Fibroblast of lung (primary cell): ENCODE measurements at places on chromosomes 5 and 9. TPM values are rescaled to one million over a fixed set of nuclear protein-coding genes. Genes with fewer than 3 reads are reported as not detected.

DNAI1 gene
- total RNA-seq, result not detected in 2 replicates

ZNF883 gene
- total RNA-seq, result 6.2 and 9.7 TPM in 2 replicates

WDR31 gene
- 3.1 and 4.0 TPM in 2 replicates for total RNA-seq

PLPPR1 gene
- total RNA-seq, result not detected in 2 replicates

TICAM2 gene
- total RNA-seq, result 4.1 and 8.8 TPM in 2 replicates

FREM1 gene
- under 0.01 TPM in 2 replicates for total RNA-seq

NUDT12 gene
- 9.8 and 15.4 TPM in 2 replicates for total RNA-seq

SPINK14 gene
- total RNA-seq, result not detected in 2 replicates

MRPS2 gene
- total RNA-seq, result 10.4 and 11.6 TPM in 2 replicates

FUT7 gene
- total RNA-seq, result not detected in 2 replicates

FOXE1 gene
- not detected in 2 replicates for total RNA-seq

TTLL11 gene
- total RNA-seq, result 3.9 and 4.8 TPM in 2 replicates

C7 gene
- under 0.01 and 11.6 TPM in 2 replicates for total RNA-seq

LCN10 gene
- not detected in 2 replicates for total RNA-seq

GBGT1 gene
- 3.3 and 4.1 TPM in 2 replicates for total RNA-seq

NREP gene
- total RNA-seq, result 56.8 and 86.0 TPM in 2 replicates

GRM6 gene
- not detected in 2 replicates for total RNA-seq
